Stimulated activated CD4-positive, alpha-beta T cell treated with anti-CD3 and anti-CD28 coated beads, Interleukin-4, amount 100 ng/mL, for 48 hours (primary cell): ENCODE measurements at places on chromosomes 13 and 19.

- DNase-seq, result no peak
Observed at GRCh38 chr13:33678084-33678483, 139.9 kb upstream of the RFC3 start.

DNA sequence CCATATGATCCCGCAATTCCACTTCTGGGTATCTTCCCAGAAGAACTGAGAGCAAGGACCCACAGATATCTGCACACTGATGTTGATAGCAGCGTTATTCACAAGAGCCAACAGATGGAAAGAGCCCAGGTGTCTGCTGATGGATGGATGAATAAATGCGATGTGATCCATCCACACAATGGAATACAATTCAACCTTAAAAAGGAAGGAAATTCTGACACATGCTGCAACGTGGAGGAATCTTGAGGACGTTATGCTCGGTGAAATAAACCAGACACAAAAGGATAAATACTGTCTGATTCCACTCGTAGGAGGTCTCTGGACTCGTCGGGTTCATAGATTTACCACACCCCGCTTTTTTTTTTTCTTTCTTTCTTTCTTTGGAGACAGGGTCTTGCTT lies 21.8 kb downstream of the ARHGEF18 start:
- no peak for DNase-seq

GRCh38 chr13:106484537-106485193 lies 50.8 kb downstream of the EFNB2 start:
- DNase-seq, result no peak

DNA sequence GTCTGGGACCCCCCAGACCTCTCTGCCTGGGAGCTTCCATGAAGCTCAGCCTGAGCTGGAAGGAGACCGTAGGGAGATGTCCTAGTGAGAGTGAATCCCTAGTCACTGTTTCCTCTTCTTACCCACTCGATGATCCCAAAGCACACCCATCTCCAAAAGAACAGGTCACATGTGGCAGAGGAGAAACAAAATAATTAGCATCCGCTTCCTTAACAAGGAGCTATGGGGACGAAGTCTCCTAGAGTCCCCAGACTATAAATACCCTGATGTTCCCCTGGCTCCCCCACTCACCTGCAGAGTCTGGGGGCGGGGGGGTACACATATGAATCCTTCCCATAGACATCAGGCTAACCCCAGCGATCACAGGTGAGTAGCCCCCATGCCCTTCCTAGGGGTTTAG lies at the start of gene OR1I1:
Gene OR1I1 (plus strand): TSS at position 301 of the 400 bp plus-strand sequence. CDS start 4,855 bp downstream, outside the sequence.
- no peak for DNase-seq

DNA sequence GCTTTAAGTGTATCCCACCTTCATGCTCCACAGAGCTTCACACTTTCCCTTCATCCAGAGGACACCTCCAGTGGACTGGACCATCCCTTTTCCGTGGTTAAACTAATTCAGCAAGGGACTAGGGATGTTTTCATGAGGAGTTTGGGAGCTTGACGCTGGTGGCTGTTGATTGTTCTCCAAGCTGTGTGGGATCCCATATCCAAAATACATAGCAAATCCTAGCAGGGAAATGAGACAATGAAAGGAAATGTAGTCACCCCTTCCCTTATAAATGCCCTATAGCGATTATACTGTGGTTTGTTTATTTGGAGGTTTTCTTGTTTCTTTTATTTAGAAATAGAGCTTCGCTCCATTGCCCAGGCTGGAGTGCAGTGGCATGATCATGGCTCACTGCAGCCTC lies 31.6 kb upstream of the DPRX start:
- no peak for DNase-seq

GRCh38 chr13:79382545-79383275 lies 23.3 kb downstream of the RBM26 start:
- no peak for DNase-seq

DNA sequence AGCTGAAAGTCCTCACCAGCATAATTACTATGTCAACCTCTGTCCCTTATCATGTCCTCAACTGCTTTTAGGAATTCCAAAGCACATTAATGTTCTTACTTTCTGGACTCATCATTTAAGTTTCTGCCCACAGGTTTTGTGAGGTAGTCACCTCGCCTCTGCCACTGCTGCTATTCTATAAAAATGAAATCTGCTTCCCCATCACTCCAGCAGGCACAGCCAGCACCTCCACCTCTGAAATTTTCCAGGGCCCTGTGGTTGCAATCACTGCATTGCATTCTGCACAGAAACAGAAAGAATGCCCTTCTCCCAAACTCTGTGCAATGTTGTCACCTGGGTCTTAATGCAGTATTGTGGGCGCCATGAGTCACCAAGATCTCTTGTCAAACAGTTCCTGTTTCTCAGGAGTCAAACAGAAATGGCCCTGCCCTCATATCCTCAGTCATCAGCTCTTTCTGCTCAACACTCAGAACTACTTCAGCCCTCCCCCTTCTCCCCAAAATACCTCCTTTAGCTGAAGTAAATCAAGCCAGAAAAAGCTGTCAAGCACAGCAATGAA lies 529.2 kb upstream of the NBEA start:
- DNase-seq, result no peak

DNA sequence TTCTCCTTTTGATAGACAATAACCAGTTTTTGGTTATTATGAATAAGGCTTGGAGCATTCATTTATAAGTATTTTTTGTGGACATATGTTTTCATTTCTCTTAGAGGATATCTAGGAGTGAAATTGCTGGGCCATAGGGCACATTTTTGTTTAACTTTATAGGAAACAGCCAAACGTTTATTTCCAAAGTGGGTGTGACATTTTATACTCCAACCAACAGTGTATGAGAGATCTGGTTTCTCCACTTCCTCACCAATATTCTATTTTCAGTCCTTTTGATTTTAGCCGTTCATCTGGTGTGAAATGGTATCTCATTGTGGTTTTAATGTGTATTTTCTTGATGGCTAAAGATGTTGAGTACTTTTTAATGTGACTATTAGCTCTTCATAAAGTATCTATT lies 21.9 kb downstream of the TDRD3 start:
- no peak for DNase-seq

DNA sequence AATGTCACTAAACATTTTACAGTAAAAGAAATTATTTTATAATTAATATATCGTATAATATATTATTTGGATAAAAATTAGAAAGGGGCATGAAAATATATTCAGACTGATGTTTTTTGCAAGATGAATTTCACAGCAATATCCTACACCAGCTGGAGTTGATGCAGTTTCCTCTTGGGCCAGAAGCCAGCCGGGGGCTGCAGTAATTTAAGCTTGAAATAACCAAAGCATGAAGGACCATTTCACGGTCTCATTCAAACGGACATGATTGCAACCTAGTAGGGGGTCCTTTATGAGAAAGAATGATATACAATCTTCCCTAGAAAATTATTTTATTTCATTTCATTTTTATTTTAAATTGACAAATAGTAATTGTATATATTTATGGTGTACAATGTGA lies 797.2 kb upstream of the PCDH9 start:
- DNase-seq, result no peak

DNA sequence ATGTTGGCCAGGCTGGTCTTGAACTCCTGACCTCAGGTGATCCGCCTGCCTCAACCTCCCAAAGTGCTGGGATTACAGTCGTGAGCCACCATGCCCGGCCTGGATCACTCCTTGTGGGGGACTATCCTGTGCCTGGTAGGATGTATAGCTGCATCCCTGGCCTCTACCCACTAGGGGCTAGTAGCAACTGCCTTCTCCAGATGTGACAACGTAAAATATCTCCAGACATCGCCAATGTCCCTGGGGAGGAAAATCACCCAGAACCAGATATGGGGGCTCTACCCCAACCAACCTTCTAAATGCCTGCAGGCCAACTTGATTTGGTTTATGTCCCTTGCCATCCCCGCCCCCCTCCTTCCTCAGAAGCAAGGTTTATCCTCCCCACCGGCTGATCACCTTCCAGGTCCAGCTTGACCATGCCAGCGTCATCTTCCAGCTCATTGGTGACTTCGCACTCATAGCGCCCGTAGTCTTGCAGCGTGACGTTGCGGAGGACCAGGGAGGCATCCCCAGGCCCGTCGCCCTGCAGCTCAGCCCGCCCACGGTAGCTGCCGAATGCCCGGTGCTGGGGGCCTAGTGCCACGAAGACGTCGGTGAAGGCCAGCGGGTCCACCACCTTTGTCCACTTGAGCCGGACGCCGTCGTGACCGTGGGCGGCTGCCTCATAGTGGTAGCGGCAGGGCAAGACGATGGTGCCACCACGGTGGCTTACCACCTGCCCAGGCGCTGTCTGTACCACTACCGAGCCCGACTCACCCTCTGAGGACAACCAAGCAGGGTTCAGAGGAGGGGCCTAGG lies 12.5 kb downstream of the TM6SF2 start:
- DNase-seq, result no peak

GRCh38 chr19:42422901-42423461 lies 4.2 kb downstream of the LIPE start:
- DNase-seq, result peak; percentile 31

GRCh38 chr13:28528848-28529247 lies 33.9 kb upstream of the FLT1 start:
- DNase-seq, result no peak

- DNase-seq, result no peak
Observed at GRCh38 chr13:49635599-49636433, 7.5 kb downstream of the ARL11 start.

GRCh38 chr19:35843676-35844481 lies 8.4 kb downstream of the NPHS1 start:
- DNase-seq, result no peak

DNA sequence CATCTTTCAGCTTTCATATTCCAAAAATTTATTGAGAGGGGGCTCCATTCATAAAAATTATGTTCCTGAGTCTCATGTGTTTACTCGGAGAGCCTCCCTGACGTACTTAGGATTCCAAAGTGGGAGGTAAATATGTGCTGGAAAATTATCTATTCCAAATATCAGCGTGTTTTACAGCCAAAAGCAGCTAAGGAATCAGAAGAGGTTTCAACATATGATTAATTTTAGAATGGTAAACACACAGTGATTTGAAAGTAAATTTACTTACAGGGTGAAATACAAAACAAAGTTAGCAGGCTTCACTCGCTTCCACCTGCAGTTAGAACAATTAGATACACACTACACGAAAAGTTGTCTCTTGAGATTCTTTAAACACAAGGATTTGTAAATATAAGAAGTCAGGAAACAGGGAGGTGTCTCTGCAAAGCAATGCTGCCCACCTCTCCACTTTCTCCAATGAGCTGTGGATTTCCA lies 313.8 kb upstream of the NBEA start:
- no peak for DNase-seq

DNA sequence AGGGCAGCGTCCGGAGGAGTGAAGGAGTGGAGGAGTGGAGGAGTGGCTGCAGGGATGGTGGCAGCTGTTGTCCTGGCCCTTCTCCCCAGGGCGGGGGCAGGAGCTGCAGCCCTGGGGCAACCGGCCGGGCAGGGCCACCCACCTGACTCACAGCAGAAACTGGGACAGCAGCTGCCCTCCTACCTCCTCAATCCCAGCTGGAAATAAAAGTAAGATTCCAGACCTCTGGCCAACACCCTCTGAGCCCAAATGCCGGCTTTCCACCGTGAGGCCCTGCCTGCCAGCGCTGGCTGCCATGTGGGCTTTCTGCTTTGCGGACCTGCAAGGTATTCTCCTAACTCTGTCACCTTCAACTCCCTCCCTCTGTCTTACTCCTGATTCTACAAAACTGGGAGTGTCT lies 3.3 kb upstream of the CLPP start:
- DNase-seq, result no peak

GRCh38 chr13:112968380-112968909 lies 569 bp upstream of the MCF2L start:
- peak; percentile 13 for DNase-seq

- DNase-seq, result no peak
Observed at GRCh38 chr13:37418490-37418889, 180.1 kb downstream of the POSTN start.

- no peak for DNase-seq
Observed at GRCh38 chr19:11480715-11481533, at the start of gene ELAVL3. TSS of gene ELAVL3 (minus strand) at chr19:11481046. CDS start at chr19:11480608, 438 bp downstream.

GRCh38 chr19:43380771-43381386 lies 27.4 kb downstream of the CD177 start:
- no peak for DNase-seq

GRCh38 chr19:6730153-6730804 lies 7.1 kb downstream of the GPR108 start:
- peak; percentile 64 for DNase-seq

DNA sequence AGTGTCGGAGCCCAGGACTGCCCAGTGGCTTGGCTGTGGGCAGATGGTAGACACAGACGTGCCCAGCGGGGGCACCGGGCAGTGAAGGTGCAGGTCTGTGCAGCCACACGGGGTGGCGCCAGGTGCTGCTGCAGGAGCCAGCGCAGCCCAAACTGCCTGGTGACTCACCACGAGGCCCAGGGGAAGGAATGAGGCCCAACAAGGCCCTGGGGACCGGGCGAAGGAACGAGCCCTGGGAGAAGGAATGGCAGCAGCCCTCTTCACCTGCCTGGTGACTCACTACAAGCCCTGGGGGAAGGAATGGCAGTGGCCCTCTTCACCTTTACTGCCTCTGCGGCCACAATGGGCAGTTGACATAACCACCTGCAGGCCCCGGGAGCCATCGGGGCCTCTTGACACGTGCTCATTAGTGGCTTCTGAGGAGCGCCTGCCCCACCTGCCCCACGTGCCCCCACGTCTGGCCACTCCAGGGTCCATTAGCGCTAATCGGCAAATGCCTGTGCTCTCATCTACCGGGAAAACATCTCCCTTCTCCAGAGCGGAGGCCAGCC lies 9.3 kb downstream of the MED16 start:
- no peak for DNase-seq

- DNase-seq, result no peak
Observed at GRCh38 chr19:52140032-52140710, 433 bp upstream of the ZNF616 start.

GRCh38 chr19:51029718-51030117 lies 3.3 kb upstream of the KLK11 start:
- no peak for DNase-seq

GRCh38 chr13:46478651-46479050 lies 74.3 kb upstream of the LRCH1 start:
- no peak for DNase-seq

GRCh38 chr13:73715911-73716510 lies 418.2 kb downstream of the KLF12 start:
- no peak for DNase-seq

DNA sequence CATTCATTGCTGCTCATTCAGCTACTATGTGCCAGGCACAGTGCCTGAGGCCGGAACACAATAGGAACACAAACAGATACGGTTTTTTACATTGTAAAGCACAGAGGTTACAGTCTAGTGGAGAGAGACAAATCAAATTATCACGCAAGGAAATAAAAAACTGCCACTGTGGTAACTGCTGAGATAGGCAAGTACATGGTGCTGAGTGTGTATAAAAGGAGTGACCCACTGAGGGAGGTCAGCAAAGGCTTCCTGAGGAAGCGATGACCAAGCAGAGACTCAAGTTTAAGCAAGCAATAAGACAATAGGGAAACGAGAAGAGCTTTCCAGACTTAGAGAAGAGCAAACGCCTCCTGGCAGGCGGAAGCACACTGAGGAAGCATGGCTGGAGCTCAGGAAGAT lies 56.4 kb downstream of the NUFIP1 start:
- no peak for DNase-seq

- peak; percentile 37 for DNase-seq
Observed at GRCh38 chr19:17450264-17451075, 2.0 kb upstream of the TMEM221 start.
